ENCODE measurements at places on chromosomes 5 and 9.

GRCh38 chr9:115462623-115463022, 344.7 kb upstream of the TNC start:
- DNase-seq, result no peak

- DNase-seq, result peak; percentile 8
Measured at GRCh38 chr5:79800979-79801827, 111.6 kb downstream of the CMYA5 start.

DNA sequence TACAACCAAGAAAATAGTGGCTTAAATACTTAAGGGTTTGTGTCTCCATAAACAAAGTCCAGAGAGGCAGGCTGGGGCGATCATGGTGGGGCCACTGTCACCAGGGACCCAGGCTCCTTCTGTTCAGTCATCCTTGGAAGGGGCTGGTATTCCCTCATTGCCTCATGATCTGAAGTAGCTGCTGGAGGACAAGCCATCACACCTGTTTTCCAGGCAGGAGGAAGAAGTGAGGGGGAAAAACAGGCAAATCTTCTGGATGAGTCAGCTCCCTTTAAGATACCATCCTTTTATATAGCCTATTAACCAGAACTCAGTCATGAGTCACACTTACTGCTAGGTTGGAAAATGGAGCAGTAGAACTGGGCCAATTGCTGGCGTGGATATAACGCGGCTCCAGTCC, 92.3 kb downstream of the DAP start:
- no peak for DNase-seq

DNA sequence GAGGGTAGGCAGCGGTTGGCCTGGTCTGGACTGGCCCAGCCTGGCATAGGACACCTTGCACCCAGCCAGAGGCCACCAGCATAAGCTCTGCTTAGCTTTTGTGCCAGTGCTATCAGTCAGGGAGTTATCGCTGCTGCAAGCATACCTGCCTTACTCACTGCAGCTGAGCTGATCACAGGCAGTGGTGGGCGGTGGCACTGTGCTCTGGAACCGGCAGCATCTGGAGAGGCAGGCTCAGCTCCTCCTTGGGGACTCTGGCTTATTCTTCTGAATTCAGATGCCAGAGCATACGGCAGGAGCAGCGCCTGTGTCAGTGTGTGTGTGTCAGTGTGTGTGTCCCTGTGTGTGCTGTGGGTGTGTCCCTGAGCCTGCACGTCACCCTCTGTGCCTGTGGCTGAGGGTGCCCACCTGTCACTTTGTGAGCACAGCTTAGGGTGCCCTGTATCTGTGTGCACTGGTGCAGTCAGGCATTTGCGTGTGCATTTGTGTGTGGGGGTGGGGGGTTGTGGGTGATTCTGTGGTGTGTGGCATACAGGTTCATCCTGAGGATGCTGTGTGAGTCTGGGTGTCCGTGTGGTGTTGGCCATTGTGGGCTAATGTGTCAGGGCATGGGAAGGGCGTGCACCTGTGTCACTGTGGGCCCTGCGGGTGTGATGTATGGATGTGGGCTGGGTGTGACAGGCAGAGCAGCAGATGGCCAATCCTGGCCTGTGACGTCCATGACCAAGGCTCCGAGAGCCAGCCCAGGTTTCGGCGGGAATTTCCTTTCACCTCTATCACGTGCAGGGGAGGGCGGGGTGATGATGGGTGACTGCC, 23.5 kb downstream of the LMX1B start:
- no peak for DNase-seq

- no peak for DNase-seq
Measured at GRCh38 chr5:112668911-112669310, 68.8 kb upstream of the APC start.

DNA sequence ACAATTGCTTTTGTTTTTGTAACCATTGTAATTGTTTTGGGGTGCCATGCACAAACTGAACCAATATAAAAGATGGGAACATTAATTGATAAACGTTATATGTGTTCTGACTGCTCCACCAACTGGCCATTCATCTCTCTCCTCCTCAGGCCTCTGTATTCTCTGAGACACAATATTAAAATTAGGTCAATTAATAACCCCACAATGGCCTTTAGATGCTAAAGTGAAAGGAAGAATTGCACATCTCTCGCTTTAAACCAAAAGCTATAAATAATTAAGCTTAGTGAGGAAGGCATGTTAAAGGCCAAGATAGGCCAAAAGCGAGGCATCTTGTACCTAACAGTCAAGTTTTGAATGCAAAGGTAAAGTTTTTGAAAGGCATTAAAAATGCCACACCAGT, 448.4 kb upstream of the ITGA1 start:
- no peak for DNase-seq

DNA sequence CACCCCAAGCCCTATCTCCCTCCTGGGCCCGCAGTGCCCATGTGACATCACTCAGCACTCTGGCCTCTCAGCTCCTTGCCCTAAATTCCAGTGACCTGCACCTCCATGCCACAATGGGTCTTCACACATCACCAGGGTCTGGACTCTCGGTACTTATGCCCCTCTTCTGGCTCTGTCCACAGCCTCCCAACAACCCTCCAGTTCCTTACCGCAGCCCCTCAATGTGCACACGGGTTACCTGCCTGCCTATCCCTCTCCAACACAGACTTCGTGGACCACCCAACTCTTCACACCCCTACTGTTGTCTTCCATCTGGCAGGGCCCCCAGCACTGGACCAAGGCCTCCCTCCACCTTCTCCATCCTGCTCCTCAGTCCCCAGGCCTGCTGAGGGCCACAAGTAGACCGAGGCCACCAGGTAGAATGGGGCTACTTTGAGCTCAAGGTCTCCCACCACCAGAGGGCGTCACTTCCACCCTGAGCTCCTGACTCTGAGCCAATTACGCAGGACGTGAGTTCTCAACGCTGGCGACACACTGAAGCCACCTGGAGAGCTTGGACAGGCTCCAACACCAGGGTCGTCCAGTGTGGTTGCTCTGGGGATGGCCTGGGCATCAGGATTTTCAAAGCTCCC, 172.1 kb downstream of the GABBR2 start:
- no peak for DNase-seq

DNA sequence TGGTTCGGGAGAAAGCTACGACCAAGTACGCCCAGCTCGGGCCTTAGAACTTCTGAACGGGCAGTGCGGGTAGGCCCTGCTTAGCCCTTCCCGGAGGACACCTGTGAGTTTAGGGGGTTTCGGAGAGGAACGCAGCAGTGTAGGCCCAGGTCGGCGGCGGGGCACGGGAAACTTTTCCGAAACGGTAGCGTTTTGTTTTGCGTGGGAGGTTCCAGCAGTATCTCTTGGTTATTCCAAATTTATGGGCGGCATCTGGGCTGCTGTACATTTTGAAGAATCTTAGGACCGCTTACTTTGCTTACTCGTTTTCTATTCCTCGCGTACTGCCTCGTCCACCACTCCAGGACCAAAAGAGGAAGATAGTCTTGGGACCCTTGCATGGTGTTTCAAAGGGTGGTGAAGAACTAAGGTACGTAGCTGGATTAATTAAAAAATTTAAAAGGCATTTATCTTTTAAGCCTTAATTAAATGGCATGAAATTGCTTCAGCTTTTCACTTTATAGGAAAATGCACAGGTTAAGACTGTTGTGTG, 492 bp downstream of the TENT2 start:
- DNase-seq, result no peak

- DNase-seq, result no peak
Measured at GRCh38 chr5:16234598-16234997, 55.0 kb upstream of the MARCHF11 start.

DNA sequence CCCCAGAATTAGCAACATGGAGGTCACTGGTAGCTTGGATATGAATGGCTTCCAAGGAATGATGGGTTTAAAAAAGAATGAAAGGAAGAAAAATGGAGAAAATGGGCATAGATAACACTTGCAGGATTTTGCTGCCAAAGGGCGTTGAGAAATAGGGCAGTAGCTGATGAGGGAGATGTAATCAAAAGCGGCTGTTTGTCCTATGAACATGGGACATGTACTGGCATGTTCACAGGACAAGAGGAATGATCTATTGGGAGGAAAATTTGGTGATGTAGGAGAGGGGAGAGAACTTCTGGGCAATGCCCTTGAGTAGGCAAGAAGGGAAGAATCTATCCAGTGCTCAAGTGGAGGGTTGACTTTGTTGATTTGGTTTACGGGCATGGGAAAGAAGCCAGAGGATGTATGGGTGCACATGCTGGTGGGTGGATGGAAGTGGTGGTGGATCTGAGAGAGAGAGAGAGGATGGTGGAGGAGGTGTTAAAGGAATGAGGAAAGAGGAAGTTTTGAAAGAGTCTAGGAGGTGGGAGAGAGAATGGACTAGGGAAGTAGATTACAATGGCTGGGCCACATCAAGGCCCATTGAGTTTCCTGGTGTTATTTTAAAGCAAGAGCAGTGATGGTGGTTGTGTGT, 115.1 kb upstream of the MVB12B start:
- no peak for DNase-seq

GRCh38 chr9:6805532-6805931, 47.8 kb downstream of the KDM4C start:
- peak; percentile 34 for DNase-seq

DNA sequence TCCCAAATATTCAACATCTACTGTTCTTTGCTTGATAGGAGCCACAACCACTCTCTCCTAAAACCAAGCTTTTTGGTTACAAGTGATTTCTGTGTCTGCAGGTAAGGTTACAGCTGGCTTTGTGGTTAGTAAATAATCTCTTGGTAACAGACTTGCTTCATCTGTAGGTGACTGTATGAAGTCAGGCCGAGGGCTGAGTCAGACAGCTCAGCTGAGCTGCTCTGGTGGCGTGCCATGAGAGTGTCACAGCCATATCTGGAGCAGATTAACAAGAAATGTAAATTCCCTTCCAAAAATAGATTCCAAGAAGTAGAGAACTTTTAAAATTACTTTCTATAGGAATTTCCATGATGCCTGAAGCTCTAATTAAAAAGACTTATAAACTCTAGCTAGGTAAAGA, 23.7 kb upstream of the TAS2R1 start:
- DNase-seq, result peak; percentile 39

- DNase-seq, result no peak
Measured at GRCh38 chr5:42740920-42741319, 15.7 kb upstream of the CCDC152 start.

DNA sequence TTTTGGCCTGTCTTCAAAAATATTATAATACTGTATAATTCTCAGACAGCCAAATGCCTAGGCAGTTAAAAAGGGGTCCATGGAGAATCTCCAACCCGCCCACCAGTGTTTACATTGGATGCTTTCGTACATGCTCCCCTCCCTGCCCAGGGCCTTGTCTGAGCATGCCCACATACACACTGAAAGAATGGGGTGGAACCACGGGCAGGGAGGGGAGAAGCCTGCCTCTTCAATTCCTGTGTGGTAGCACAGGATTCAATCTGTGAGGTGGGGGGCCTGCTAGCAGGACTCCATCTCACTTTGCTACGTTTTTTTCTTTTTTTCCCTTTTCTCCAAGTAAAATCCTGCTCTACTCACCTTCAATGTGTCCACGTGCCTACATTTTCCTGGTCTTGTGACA, 314.7 kb upstream of the GRAMD2B start:
- no peak for DNase-seq

- DNase-seq, result no peak
Measured at GRCh38 chr9:95495529-95495928, 21.2 kb downstream of the PTCH1 start.

DNA sequence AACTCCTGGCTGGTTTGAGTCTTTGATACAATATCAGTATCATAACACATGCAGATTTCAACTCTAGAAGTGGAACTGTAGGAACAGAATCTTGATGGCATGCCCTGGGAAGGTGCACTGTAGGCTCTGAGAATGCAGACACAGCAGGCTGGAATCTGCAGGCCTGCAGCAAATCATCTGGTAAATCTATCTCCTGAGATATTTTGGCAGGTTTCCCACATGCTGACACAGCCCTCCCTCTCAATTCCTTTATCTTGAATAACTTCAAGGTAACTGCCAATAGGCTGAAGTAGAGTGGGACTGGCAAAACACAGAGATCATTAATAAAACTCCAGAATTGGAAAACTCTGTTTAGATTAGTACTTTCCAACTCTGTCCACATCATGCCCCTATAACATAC, 177.8 kb upstream of the PCSK5 start:
- no peak for DNase-seq

DNA sequence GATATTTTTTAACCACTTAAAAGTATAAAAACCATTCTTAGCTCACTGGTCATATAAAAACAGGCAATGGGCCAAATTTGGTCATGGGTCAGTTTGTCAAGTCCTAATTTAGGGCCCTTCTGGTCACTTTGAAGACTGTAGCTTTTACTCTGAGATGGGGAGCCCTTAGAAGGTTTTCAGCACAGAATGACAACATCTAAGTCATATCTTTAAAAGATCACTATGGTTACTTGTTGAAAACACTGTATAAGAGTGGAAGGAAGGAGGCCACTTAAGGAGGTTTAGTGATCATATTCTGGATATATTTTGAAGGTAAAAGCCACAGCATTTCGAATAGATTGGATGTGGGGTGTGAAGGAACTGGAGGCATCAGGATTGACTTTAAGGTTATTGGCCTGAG, 76.7 kb downstream of the STRBP start:
- DNase-seq, result no peak

DNA sequence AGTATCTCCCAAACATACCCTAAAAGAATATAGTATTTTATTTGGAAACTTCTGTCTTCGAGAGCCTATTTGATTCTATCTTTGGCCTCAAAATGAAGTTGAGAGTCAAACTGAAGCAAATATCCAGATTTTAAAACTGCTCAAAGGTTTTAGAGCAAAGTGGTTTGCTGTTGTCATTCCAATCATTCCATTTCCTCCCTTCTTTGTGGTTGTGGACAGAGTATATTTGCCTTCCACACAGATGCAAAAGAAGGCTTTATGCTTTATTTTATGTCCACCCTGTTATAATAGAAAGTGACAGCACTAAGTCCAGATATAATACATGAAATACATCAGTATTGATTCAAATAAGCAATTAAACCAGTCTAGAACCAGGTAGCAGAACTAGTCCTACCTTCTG, 12.4 kb downstream of the GZMK start:
- DNase-seq, result peak; percentile 37

DNA sequence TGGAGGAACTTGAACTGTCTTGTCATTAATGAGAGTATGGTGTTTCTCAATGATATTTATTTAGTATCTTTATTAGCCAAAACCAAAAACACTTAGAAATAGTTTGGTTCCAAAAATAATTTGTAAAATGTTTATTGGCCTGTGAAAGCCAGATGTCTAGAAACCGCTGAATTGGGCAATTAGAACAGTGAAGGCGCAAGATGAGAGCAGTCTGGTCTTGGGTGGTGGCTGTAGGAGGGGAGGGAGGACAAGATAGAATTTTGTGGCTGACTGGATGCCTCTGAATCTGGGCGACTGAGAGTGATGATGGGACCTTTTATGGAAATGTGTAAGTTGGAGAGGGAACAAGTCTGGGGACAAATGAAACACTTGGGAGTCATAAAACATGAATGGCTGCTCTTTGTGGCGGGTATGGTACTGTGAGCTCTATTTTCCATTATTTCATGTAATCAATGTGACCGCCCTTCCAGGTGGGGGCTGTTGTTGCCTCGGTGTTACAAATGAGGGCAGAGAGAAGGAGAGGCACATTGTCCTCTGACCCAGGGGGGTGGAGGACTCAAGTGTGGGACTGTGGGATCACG, 35.5 kb downstream of the PDZD2 start:
- DNase-seq, result no peak

DNA sequence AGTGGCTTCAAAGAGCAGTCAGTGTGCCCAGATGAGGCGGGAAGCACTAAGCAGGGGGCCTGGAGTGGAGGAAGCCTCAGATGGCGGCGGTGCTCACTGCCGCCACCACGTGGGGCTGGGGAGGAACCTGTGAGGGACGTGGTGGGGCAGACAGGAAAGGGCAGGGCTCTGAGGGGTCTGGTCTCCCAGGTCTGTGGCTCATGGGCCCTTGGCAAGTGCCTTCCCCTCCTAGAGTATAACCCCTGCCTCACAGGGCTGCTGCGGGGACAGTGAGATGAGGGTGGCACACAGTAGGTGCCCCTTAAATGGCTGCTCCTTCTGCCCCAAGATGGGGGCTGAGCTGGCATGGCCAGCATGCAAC, 26.6 kb downstream of the NR5A1 start:
- peak; percentile 74 for DNase-seq
